ENCODE measurements at places on chromosomes 2 and 18. TPM values are rescaled to one million over a fixed set of nuclear protein-coding genes. Genes with fewer than 3 reads are reported as not detected.

Gene TTN
- 28.2 TPM for total RNA-seq

Gene EN1
- total RNA-seq: not detected

Gene KCNS3
- total RNA-seq: 18.2 TPM

Gene KDM3A
- 37.2 TPM for total RNA-seq

Gene PAX3
- total RNA-seq: not detected

DNA sequence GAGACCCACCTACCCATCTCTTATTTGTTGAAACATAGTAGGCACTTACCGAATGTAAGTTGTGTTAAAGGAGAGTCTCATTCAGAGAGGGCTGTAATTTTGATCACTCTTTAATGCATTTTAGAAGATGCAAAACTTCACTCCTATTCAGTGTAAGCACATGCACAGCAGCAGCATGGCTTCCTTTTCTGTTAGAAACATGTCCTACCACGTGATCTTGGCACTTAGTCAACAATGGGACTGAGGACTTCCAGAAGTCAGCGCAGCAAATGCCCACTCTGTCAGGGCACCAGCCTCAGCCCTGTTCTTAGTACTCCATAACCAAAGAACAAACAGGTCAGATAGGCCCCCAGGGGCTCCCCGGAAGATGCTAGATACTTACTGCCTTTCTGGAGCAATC, 456.5 kb downstream of the METTL4 start:
- no peaks in the 10 kb centered on the region for H3K4me1 ChIP-seq
- no peak overlapping the region for H3K27ac ChIP-seq
- DNase-seq: no peak
- H3K27me3 ChIP-seq: no peaks in the 10 kb centered on the region

DNA sequence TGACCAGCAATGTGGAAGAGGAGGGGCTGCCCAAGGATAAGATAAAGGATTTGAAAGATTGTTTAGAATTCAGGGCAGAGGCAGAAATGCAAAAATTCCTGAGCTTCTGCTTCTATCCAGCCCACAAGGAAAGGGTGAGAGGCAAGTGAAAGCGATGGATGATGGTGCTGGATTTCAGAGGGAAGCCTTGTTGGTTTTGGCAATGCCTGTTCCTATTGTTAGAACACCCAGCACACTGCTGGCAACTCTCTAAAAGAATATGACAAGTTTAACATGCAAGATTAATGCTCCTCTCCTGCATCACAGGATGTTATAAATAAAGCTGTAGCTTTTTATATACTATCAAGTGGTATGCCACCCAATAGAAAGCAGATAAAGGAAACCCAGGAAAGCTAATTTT, 92.6 kb downstream of the ZNF385B start:
- DNase-seq: peak; percentile 70
- no peaks in the 10 kb centered on the region for H3K27me3 ChIP-seq
- H3K4me3 ChIP-seq: no peak overlapping the region
- no peaks in the 10 kb centered on the region for H3K36me3 ChIP-seq
- no peaks in the 10 kb centered on the region for H3K4me1 ChIP-seq
- H3K27ac ChIP-seq: no peak overlapping the region

DNA sequence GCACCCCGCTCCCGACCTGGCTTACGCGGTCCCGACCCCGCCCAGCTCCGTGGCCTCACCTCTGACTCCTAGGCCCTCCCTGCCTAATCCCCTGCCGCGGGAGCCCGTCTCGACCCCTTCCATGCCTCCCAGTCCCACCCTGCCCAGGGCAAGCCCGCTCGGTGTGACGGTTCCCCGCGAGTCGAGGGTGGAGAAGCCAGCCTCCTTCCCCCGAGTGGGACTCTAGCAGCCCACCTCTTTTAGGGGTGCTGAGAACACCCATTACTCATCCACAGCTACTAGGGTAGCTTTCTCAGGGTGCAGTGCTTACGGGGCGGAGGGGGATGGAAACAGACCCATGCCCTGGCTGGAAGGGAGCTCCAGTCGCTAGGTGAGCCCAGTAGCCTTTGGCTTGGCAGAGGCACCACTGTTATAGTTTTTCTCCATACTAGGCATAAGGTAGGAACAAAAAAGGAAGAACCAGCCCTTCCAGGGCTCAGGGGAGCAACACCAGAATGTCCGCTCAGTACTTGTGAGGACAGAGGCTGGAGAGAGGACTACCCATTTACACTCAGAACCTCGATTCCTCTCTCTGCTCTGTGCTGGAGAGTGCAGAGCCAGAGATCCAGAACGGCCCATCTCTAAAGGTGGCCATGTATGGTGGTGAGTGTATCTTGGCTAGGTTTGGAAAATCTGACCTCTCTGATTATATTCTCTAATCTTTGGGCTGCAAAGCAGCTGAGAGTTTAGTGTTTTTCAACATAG, 606 bp downstream of the AGBL5 start:
- no peaks in the 10 kb centered on the region for H3K27me3 ChIP-seq
- peaks cover 3% of the 10 kb centered on the region for H3K36me3 ChIP-seq
- peak overlapping the region; percentile 78 for H3K27ac ChIP-seq
- peak; percentile 24 for DNase-seq

GRCh38 chr2:110097506-110098220, 18.0 kb downstream of the MALL start:
- H3K4me3 ChIP-seq: no peak overlapping the region
- no peak overlapping the region for H3K27ac ChIP-seq
- no peak for DNase-seq
- no peaks in the 10 kb centered on the region for H3K36me3 ChIP-seq

- no peak overlapping the region for H3K4me3 ChIP-seq
- no peaks in the 10 kb centered on the region for H3K4me1 ChIP-seq
- H3K27ac ChIP-seq: no peak overlapping the region
- no peak for DNase-seq
- H3K27me3 ChIP-seq: no peaks in the 10 kb centered on the region
- H3K36me3 ChIP-seq: peaks cover 17% of the 10 kb centered on the region
Observed at GRCh38 chr18:11050966-11051365, 98.4 kb downstream of the PIEZO2 start.

- peaks cover 2% of the 10 kb centered on the region for H3K36me3 ChIP-seq
- H3K27me3 ChIP-seq: no peaks in the 10 kb centered on the region
- H3K4me1 ChIP-seq: no peaks in the 10 kb centered on the region
- no peak overlapping the region for H3K4me3 ChIP-seq
- no peak for DNase-seq
- H3K27ac ChIP-seq: no peak overlapping the region
Observed at GRCh38 chr2:190271783-190272456, 47.7 kb downstream of the HIBCH start.

DNA sequence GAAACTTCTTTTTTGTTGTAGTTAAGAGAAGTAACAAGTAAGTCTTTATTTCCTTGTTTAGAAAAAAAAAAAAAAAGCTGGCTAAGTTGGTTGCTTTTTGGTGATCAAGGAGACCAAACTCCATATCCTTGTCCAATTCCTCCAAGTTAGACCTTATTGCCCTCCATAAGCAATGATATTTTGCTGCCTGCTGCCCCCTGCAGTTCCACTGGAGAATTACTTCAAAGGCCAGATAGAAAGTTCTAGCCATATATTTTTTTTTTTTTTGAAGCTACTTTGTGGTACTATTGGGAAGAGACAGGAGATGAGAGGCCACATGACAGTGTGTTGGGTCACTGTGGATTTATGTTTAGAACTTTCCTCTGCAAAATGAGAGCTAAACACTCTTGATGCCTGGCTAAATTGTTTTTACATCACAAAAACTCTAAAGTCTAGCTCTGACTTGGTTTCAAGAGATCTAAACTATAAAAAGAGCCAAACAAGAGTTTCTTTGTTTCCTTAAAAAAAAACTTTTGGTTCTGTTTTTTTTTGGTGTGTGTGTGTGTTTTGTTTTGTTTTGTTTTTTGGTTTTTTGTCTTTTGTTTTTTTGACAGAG, 80.7 kb upstream of the RASGRP3 start:
- peak; percentile 30 for DNase-seq
- no peaks in the 10 kb centered on the region for H3K27me3 ChIP-seq
- H3K36me3 ChIP-seq: no peaks in the 10 kb centered on the region
- H3K4me3 ChIP-seq: no peak overlapping the region
- H3K4me1 ChIP-seq: no peaks in the 10 kb centered on the region

DNA sequence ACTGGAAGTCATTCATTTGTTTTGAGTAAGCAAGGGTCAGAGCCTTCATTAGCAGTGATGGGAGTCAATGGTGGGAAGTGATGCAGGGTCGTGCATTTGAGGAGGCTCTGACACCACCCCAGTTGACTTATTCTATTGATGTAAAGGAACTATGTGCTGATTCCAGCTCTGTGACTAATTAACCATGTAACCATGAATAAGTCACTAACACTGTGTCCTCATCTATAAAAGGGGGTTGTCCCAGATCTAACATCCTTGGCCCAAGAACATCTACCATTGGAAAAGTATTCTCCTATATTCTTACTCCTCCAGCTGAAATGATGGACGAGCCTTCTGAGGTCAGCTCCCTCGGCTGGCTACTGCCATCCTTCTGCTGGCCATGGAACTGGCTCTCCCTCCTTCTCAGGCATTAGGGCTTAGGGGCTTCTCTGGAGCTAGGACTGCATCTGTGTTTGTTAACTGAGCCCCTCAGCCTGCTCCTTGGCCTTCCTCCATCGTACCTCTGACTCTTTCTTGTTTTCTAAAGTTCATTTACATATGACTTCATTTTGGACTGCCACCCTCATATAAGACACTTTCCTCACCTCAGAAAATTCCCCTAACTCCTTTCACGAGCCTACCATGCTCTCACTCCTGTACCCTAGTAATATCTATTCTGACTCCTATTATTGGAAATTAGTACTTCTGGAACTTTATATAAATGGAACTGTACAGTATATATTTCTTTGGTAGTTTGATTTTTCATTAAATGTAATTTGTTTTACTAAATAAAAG, 115.5 kb downstream of the KCTD1 start:
- DNase-seq: no peak
- no peak overlapping the region for H3K27ac ChIP-seq
- no peaks in the 10 kb centered on the region for H3K36me3 ChIP-seq
- H3K4me3 ChIP-seq: no peak overlapping the region
- no peaks in the 10 kb centered on the region for H3K27me3 ChIP-seq
- no peaks in the 10 kb centered on the region for H3K4me1 ChIP-seq

DNA sequence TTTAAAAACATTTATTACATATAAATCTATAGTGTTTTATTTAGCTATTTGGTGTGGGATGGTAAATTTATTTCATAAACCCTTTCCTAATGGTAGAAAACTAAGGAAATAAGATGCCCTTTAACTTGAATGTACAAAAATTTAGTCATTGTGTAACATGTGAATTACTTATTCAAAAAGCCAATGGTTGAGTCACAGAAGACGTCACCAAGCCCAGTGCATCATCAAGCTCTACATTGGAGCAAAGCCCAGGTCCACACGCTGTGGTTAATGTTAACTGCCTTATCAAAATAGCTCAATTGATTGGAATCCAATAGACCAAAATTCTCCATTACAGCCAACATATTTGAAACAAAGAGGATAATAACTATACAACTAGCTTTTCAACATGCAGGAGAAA, 145.5 kb upstream of the LYPD1 start:
- H3K27me3 ChIP-seq: no peaks in the 10 kb centered on the region
- no peaks in the 10 kb centered on the region for H3K4me1 ChIP-seq
- DNase-seq: no peak
- no peak overlapping the region for H3K27ac ChIP-seq

- no peak overlapping the region for H3K4me3 ChIP-seq
- H3K27ac ChIP-seq: no peak overlapping the region
- H3K27me3 ChIP-seq: no peaks in the 10 kb centered on the region
Observed at GRCh38 chr18:49968644-49969309, 155.4 kb upstream of the ACAA2 start.

DNA sequence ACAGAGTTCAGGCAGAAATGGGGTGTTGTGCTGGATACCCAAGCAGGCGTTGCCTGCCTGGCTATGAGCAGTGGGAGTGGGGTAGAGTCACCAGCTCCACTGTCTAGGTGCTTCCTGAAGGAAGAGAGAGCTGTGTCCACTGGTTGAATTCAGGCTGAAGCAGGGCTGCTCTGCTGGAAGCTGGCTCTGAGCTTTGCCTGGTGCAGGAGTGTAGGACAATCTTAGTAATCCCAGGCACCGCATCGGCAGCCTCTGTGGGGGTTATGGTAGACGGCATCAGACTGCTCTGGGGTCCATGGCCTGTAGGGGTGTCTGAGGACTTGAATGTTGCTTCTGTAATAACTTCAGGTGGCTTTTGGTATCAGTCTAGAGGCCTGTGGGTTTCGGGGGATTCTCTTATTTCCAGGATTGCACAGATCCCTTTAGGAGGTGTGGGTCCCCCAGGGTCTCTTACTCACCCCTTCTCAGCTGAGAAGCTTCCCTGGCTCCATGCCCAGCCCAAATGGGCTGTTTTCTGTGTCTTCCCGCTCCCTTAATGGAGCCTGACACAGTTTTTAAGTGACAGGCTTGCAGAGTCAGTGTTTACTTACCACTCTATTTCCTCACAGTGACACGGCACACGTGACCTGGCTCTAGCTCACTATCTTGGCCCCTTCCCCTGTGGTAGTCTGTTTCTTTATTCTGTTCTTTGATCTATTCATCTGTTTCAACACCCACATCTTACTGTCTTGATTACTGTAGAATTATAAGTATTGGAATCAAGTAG, 644.3 kb downstream of the CBLN2 start:
- no peak overlapping the region for H3K4me3 ChIP-seq
- no peaks in the 10 kb centered on the region for H3K36me3 ChIP-seq
- H3K27ac ChIP-seq: no peak overlapping the region
- DNase-seq: peak; percentile 61

DNA sequence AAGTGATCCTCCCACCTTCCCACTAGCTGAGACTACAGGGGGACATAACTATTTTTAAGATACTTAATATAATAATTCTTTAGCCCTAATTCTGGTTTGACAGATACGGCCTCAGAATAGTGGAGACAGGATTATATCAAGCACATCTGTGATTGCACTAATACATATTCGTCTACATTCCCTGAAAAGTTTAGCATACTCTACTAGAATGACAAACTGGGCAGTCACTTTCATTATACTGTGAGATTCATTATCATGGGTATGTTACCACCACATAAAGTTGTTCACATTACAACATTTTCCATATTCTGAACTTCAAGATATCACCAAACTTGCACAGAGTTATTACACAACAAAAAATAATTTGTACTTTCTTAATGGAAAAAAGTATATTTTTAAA, 11.0 kb downstream of the FAM210A start:
- H3K4me3 ChIP-seq: no peak overlapping the region
- no peaks in the 10 kb centered on the region for H3K27me3 ChIP-seq
- H3K36me3 ChIP-seq: no peaks in the 10 kb centered on the region
- no peak for DNase-seq
- H3K4me1 ChIP-seq: no peaks in the 10 kb centered on the region

DNA sequence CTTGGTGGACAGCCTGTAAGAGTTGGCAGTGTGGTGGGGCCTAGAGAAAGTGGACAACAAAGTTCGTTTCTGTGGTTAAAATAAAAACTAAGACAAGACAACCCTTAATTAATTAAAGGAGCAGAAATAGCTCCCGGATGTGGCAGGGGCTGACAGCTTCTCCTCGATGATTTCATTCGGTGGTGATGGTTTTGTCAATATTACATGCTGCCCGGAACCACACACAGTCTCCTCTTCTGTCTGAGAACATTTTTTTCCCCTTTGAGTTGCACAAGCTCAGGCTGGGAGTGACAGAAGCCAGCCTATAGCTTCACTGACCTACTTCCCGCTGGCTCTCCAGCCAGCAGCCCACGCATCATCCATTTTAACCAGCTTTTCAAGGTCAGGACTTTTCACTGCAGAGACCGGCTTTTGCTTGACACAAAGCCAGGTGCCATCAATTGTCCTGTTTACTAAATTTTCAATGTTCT, 378.8 kb downstream of the SLC4A3 start:
- peak; percentile 63 for DNase-seq
- no peak overlapping the region for H3K27ac ChIP-seq
- peaks cover 5% of the 10 kb centered on the region for H3K4me1 ChIP-seq
- no peak overlapping the region for H3K4me3 ChIP-seq
- H3K36me3 ChIP-seq: no peaks in the 10 kb centered on the region

- H3K27ac ChIP-seq: no peak overlapping the region
- H3K4me3 ChIP-seq: no peak overlapping the region
- no peaks in the 10 kb centered on the region for H3K4me1 ChIP-seq
Observed at GRCh38 chr18:54734059-54734458, 94.2 kb upstream of the RAB27B start.
